ENCODE measurements at places on chromosomes 6 and 20. TPM values are rescaled to one million over a fixed set of nuclear protein-coding genes. Genes with fewer than 3 reads are reported as not detected.

The OXT gene
- total RNA-seq = not detected

The POU5F1 gene
- total RNA-seq = 1.3 TPM

The SULF2 gene
- 8.1 TPM for total RNA-seq

The MMP24 gene
- total RNA-seq = 0.98 TPM

The DNAAF9 gene
- 24.7 TPM for total RNA-seq
